ENCODE measurements at places on chromosomes 1 and 21.

- no peak for DNase-seq
These were observed 149.2 kb downstream of the RASAL2 start for GRCh38 chr1:178243119-178243518.

DNA sequence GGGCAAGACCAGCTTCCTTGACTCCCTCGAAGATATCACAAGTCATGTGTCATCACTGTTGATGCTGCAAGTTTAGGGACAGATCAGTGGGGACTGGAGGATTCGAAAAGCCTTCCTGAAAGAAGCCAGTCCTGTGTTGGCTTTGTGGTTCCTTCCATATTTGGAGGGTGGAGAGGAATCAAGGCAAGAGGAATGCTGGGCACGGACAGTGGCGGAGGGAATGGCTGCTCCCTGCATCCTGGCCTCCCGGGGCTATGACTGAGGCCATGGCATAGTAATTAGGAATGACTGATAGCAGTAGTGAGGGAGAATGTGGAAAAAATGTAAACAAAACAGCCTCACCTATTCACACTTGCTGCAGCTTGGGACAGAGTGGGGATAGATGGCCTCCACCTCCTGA is 36.4 kb downstream of the VANGL1 start:
- DNase-seq, result no peak

GRCh38 chr1:2984399-2985061 is 36.7 kb upstream of the ACTRT2 start:
- no peak for DNase-seq

DNA sequence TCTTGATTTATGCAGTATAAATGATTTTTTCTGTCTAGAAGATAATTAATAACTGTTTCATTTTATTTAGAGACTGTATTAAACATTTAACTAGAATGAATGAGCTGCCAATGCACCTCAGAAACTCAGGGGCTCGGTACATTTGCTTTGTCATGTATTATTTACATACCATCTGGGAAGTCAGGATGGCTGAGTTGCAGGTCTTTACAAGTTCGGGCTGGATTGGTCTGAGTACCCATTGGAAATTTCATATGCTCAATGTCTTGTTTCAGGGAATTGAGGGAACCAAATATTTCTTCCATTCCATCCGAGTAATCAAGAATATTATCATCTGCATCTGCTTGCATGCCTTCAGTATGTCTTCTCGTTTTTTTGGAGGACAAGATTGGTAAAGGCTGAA is 221.7 kb downstream of the COL11A1 start:
- DNase-seq, result no peak

- no peak for DNase-seq
These were observed 78.6 kb downstream of the MORN1 start for GRCh38 chr1:2312515-2313301.

GRCh38 chr1:145983960-145984830 is 12.2 kb downstream of the TXNIP start:
- no peak for DNase-seq

- no peak for DNase-seq
These were observed 37.2 kb downstream of the LRRC71 start for GRCh38 chr1:156957634-156958033.

DNA sequence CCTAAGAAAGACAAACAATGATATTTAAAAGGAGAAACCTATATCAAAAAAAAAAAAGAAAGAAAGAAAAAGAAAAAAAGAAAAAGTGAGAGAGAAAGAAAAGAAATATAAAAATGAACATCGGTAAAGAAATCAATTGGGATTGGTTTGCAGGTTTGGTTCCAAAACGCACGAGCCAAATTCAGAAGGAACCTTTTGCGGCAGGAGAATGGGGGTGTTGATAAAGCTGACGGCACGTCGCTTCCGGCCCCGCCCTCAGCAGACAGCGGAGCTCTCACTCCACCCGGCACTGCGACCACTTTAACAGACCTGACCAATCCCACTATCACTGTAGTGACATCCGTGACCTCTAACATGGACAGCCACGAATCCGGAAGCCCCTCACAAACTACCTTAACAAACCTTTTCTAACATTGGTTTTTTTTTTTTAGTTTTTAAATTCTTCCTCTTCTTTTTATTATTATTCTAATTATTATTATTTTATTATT is 11.7 kb downstream of the LHX9 start:
- no peak for DNase-seq

GRCh38 chr1:67556297-67556900 is 126.2 kb upstream of the SERBP1 start:
- no peak for DNase-seq

- DNase-seq, result no peak
These were observed 4.0 kb downstream of the FTCD start for GRCh38 chr21:46151261-46151988.

- DNase-seq, result no peak
These were observed 1.6 kb upstream of the OR2B11 start for GRCh38 chr1:247459507-247459906.

GRCh38 chr1:160006312-160006940 is 25.4 kb downstream of the PIGM start:
- DNase-seq, result peak; percentile 54

- no peak for DNase-seq
These were observed 299.1 kb upstream of the ADAMTS5 start for GRCh38 chr21:27265949-27266348.

DNA sequence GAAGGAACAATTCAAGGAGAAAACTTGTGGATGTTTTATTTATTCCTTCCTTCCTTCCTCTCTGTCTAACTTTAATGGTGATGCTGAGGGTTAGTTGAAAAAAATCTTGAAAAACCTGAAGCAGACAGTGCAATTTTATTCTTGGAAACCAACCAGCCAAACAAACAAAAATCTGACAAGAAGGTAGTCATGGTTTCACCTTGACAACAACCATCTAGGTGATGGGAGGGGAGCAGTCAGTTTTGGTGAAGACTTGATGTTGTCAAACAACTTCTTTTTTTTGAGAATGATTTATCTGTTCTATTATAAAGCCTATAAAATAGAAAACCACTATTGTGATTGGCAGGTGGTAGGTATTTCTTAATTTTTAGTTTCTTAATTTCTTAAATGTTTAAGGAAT is 92.4 kb upstream of the GPR88 start:
- DNase-seq, result no peak

DNA sequence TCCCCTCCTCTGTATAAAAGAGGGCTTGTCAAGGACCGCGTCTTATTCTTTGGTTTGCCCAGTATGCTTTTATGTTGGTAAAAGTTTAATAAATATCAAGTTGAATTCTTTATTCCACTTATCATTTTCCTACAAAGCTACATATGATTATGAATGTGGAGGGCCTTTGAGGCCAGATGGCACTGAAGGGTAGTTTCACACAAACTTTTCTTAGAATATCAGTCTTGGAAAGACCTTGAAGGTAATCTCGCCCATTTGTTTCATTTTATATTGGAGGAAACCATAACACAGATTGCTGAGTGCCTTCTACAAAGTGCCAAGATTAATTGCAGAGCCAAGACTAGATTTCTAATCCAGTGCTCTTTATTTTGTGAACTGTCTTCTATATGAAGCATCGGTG is 5.8 kb upstream of the FUBP1 start:
- no peak for DNase-seq

DNA sequence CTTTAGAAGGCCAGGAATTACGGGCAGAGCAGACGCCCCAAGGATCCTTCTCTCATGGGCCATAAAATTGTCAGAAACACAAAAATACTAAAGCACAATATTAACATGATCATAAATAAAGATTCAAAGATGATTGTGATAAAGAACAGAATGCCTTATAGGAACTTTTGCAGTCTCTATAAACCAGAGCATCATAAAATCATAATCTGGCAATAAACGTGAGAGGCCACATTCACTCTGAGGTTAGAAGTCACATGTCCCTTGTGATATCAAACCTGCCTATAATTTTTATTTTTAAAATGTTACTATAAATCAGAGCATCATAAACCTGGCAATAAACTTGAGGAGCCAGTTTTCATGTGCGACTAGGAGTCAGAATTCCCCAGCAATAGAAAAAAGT is 100.5 kb downstream of the ZBTB18 start:
- no peak for DNase-seq

GRCh38 chr1:107727866-107728265 is 237.1 kb downstream of the VAV3 start:
- DNase-seq, result no peak

DNA sequence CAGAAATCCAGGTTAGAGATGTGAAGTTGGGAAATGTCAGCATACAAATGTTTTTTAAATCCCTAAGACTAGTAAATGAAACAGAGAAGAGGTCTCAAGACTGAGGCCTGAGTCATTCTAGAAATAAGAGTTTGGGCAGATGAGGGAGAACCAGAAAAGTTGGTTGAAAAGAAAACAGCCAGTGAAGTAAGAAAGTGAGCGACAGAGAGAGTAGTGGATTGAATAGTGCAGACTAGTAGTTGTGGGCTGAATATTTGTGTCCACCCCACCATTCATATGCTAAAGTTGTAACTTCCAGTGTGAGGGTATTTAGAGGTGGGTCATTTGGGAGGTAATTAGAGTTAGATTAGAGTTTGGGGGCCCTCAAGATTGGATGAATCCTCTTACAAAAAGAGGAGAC is 889.2 kb downstream of the TTLL7 start:
- no peak for DNase-seq

DNA sequence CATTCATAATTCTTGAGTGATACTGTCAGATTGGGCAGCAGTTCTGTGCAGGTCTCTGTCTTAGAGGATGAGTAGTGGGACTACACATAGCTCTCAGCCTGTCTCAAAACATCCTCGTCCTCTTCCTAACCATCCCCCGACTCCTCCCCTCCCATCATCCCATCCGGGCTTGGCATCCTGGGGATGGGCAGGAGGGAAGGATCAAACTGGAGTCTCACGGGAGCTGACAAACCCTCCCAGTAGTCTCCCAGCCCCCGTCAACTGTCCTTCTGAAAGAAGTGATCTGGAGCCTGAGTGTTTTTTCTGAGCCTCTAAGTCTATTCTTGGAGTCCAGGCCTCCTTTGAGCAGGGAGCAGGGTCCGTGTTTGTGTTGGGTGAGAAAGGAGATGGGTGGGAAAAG is 102.0 kb downstream of the PAX7 start:
- DNase-seq, result no peak

- no peak for DNase-seq
These were observed 3.3 kb upstream of the ALG14 start for GRCh38 chr1:95076034-95076433.

DNA sequence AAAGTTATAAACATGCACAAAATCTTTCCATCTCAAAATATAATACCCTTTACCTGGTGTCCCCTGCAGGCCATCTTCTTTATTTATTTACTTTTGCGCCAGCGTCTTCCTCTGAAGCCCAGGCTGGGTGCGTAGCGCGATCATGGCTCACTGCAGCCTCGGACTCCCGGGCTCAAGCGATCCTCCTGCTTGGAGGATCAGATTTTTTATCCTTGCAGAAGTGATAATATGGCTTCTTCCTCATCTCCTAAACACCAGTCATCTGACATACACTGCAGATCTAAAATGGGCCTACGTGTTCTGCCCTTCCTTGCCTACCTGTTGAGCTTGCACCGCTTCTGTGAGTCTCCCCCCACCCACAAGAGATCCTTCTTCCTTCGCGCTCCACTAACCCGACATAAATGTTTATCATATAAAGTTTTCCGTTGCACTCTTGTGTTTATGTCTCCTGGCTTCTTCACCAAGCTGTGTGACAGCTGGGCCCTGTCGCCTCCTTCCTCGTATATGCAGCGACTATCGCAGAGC is 506 bp upstream of the SRP9 start:
- DNase-seq, result no peak

GRCh38 chr1:87186346-87186745 is 142.3 kb upstream of the LMO4 start:
- no peak for DNase-seq

DNA sequence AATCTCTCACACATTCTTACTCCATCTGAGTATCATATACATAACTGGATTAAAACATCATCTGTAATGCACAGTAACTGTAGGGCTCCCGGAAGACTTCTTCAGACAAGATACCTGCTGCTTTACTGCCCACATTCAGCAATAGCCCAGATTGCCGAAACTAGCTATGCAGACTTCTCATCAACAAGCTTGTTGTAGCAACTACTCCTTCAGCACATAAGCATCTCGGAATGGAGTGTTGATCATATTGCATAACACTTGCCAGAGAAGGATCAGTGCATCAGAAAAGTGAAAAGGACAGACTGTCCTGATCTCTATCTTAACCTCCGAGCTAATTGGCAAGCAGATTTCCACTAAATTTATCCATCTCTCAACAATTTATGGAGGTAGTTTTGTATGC is 354.6 kb upstream of the C1orf87 start:
- DNase-seq, result no peak

DNA sequence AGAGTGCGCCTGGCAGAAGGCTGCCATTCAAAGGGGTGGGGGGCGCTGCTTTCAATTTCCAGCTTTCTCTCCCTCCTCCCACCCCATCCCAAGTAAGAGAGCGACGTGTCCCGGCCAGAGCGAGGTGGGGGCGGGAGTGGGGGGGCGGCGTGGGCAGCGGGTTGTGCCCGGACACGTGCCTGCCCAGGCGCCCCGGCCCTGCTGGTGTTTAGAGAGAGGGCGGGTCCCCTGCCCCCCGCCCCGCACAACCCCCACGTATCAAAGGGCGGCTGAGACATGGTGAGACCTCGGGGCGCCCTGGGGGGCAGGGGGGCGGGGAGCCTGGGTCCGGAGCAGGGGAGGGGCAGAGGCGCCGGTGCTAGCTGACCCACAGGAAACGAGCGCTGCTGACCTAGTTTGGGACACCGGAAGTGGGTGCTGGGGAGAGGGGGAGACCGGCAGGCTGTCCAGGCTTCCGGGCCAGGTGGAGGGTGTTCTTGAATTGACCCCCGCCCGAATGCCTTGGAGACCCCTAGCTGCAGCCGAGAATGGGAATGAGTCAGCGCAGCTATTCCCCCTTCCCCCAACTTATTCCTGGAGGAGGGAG is 1.3 kb downstream of the ZBTB7B start:
- DNase-seq, result no peak

- DNase-seq, result no peak
These were observed 429.6 kb downstream of the USP25 start for GRCh38 chr21:16159213-16159970.

GRCh38 chr1:18542351-18542750 is 61.6 kb downstream of the KLHDC7A start:
- DNase-seq, result no peak

All from stimulated activated CD8-positive, alpha-beta memory T cell treated with anti-CD3 and anti-CD28 coated beads, Interleukin-7, amount 100 ng/mL, for 48 hours (primary cell).